ENCODE measurements at places on chromosomes 2 and 18. TPM values are rescaled to one million over a fixed set of nuclear protein-coding genes. Genes with fewer than 3 reads are reported as not detected.

- no peak overlapping the region for H3K27ac ChIP-seq
- DNase-seq, result no peak
- no peaks in the 10 kb centered on the region for H3K36me3 ChIP-seq
- H3K4me1 ChIP-seq, result peaks cover 2% of the 10 kb centered on the region
- no peak overlapping the region for H3K4me3 ChIP-seq
These were observed 56.8 kb downstream of the ADD2 start for GRCh38 chr2:70711191-70711590.

- no peak for DNase-seq
- no peaks in the 10 kb centered on the region for H3K4me1 ChIP-seq
- H3K4me3 ChIP-seq, result no peak overlapping the region
- no peak overlapping the region for H3K27ac ChIP-seq
These were observed 38.3 kb upstream of the RMDN2 start for GRCh38 chr2:37886745-37887144.

DNA sequence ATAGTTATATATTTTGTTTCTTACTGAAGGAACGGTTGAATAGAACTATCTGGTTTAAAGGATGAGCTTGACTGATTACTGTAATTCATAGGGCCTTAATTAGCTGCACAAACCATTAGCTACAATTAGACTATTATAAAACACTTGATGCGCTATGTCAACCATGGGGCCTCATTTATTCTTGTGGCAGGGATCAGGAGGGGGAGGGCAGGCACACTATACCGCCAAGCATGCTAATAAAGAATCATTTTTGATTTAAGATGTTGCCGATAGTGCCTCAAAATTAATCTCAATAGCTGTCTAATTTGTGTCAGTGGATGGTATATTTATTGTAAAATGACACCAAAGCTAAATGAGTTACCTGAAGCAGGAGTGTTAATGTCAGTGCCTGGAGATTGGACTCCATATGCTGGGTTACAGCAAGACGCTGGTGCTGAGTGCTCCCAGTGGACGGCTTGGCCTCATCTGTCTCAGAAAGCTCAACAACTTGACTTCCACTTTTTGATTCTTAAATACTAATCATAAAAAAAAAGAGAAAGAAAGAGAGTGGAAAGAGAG lies 1007.0 kb upstream of the CELF4 start:
- no peaks in the 10 kb centered on the region for H3K4me1 ChIP-seq
- H3K36me3 ChIP-seq, result no peaks in the 10 kb centered on the region
- H3K27ac ChIP-seq, result no peak overlapping the region
- H3K27me3 ChIP-seq, result no peaks in the 10 kb centered on the region
- H3K4me3 ChIP-seq, result no peak overlapping the region

DNA sequence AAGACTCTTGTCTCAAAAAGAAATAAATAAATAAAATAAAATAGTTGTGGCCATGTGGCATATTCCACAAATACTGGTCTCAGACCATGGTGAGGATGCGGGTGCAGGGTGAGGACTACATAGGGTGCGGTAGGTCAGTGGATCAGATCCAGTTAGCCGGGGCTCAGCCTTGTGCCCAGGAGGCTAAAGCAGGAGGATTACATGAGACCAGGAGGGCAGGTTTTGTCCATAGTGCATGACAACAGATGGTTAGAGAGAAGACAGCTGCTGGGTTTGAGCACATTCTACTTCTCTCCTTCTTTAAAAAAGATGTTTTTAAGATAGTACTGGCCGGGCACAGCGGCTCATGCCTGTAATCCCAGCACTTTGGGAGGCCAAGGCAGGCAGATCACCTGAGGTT lies 12.8 kb upstream of the PSD4 start:
- peaks cover 33% of the 10 kb centered on the region for H3K4me1 ChIP-seq
- no peaks in the 10 kb centered on the region for H3K36me3 ChIP-seq
- no peak for DNase-seq
- no peak overlapping the region for H3K4me3 ChIP-seq
- H3K27me3 ChIP-seq, result no peaks in the 10 kb centered on the region

- no peak overlapping the region for H3K27ac ChIP-seq
- H3K4me1 ChIP-seq, result peaks cover 6% of the 10 kb centered on the region
- no peak for DNase-seq
- H3K36me3 ChIP-seq, result no peaks in the 10 kb centered on the region
These were observed 254.9 kb upstream of the ZEB2 start for GRCh38 chr2:144774809-144775208.

DNA sequence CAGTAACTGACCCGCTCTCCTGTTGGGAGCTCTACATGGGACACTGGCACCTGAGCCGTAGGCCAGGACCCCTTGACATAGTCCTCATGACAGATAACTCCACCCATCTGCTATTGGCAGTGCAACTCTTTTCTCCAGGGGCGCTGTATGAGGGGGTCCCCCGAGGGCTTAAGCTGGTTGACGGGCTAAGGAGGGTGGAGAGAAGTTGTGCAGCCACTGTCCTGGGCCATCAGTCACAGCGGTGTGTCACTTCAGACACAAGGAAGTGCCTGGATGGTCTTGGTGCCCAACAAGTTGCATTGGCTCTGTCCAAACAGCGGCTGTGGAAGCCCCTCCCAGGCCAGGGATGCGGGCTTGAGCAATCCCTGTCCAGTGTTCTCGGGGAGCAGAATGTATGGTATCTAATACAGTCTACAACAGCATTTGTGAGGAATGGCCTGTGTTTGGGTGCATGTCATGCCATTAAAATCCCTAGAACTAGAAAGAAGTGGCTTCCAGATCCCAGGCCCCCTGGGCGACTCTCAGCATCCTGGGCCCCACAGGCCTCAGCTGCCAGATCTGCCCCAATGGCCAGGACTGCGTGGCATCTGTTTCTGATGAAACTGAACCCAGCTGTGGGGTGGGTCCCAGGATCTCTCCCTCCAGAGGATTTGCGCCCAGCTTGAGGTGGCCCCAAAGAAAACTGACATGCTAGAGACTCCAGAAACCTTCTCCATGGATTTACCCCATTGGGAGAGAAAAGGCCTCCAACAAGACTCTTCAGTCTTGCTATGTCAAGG lies 23.3 kb downstream of the TTC32 start:
- no peak for DNase-seq
- H3K4me1 ChIP-seq, result no peaks in the 10 kb centered on the region
- no peaks in the 10 kb centered on the region for H3K36me3 ChIP-seq
- no peak overlapping the region for H3K4me3 ChIP-seq
- no peak overlapping the region for H3K27ac ChIP-seq

GRCh38 chr2:106944215-106944614 lies 58.2 kb upstream of the ST6GAL2 start:
- H3K4me1 ChIP-seq, result no peaks in the 10 kb centered on the region
- H3K27me3 ChIP-seq, result peaks cover 2% of the 10 kb centered on the region
- no peaks in the 10 kb centered on the region for H3K36me3 ChIP-seq

CNDP1 gene
- total RNA-seq, result 0.29 TPM

LYPD6 gene
- total RNA-seq, result 30.1 TPM

DYNAP gene
- total RNA-seq, result not detected

ZNF513 gene
- 35.0 TPM for total RNA-seq
